ENCODE measurements at places on chromosomes 3 and 15.

DNA sequence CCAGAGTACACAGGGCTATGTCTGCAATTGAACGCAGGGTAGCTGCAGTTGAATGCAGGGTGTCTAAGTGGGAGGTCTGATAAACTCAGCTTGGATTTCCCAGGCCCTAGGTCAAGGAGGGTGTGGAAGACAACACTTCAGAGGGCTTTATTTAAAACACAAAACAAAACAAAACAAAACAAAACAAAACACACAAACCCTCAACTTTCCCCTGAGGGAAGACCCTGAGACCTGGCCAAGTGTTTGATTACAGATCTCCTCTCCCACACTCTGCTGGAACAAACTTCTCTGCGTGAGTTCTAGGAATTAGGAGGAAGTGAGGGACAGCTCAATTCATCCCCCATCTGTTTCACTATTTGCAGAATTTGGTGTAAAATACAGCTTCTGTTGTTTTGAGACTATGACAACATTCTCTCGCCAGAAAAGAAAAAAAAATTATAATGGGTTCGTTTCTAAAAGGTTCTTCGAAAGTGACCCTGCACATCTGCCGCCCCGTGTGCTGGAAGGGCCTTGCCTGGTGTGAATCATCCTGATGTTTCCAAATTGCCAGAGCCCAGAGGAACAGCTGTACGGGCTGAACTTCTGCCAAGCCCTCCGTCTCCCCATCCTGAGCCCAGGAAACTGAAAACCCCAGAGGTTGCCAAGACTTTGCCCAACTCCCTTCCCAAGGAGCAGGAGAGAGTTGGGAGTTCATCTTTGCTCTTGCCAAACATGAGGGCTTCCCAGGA is 73.3 kb upstream of the RAD18 start:
- no peak for DNase-seq

DNA sequence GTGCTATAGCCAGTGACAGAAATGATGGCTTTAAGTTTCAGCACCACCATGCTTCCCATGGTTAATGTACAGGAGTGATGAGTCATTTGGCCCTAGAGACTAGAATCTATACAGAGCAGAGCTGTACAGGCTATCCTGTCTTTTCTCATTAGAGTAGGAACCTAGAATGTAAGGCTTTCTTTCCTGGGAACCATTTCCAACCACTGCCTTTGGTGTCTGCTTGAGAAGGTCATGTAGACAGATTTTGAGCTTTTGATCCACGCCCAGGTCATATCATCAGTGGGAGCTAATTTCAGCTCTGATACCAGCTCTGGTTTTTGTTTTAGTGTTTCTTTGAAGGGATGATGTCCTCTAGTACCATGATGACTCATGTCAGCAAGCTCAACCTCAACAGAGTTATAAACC is 543.1 kb downstream of the NTRK3 start:
- no peak for DNase-seq

DNA sequence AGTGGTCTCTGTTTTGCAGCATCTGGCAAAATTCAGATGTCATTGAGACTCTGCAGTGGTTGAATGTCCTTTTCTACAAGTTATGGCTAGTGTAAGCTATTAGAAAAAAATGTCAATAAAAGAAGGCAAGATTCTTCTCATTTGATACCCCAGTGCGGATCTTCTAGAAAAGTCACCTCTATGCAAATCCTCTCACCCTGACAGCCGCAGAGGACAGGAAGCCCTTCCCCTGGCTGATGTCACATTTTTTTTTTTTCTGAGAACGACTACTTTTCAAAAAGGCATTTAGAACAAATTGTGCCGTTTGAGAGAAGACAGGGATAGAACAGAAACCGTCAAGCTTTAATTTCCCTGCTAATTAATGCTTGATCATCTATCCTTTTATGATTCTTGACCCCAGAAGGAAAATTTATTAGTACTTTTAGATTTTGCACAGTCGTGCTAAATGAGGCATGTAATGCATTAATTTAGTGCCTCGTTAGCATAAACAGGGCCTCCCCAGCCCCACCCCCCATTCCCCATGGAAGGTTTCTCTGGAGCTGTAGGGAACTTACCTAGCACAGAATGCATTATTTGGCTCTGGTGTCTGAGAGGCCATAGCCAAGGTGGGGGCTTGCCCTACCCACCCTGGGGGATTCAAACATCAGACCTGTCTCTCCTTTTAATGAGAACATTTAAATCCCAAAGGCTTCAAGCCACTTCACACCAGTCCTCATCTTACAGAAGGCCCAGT is 183.8 kb downstream of the OPA1 start:
- no peak for DNase-seq

- no peak for DNase-seq
These were observed 156.9 kb downstream of the AGBL1 start for GRCh38 chr15:86236356-86237110.

DNA sequence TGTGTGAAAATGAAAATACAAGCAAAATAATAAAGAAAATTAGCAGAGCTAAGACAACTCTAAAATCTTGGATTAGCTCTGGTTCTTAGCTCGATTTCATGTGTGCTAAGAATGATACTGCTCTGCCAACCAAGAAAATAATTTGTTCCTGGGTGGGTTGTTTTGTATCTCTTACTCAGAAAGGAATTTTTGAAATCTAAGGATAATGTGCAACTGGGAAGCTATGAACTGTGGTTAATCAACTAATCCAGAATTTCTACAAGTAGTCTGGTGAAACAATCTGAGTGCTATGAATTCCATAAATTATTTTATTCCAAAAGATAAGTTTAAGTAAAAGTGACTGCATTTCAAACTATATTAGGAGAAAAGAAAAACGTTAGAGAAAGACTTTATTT is 92.0 kb downstream of the TFDP2 start:
- no peak for DNase-seq

Data from pancreas (tissue), 10 donors.